Stimulated activated CD4-positive, alpha-beta T cell treated with anti-CD3 and anti-CD28 coated beads, Interleukin-1b, Interleukin-23, amount 100 ng/mL, for 1 hour (primary cell): ENCODE measurements at places on chromosomes 2 and 18.

DNA sequence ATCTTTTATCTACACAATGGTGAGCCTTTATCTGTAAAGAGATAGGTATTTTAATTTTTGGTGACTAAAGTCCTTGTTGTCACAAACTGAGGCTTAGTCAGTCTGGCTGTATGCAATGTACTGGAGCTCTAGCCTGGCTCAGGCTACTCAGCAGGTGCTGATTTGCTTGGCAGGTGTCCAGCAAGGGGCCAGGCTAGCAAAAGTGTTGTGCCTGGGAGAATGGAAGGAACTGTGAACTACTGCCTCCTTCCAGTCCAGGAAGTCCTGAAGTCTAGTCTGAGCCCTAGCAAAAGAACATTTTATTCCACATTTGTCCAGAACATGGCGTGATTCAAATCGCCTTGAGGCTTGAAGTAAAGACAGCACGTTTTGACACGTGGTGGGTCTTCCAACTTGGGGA is 260.5 kb downstream of the CCDC85A start:
- DNase-seq, result no peak

- no peak for DNase-seq
Measured at GRCh38 chr2:193276069-193276468, 1081.3 kb upstream of the TMEFF2 start.

- DNase-seq, result no peak
Measured at GRCh38 chr2:21607572-21607971, 483.8 kb downstream of the TDRD15 start.

- DNase-seq, result no peak
Measured at GRCh38 chr18:79634593-79635426, 44.8 kb upstream of the CTDP1 start.

- DNase-seq, result no peak
Measured at GRCh38 chr2:39981883-39982311, 202.8 kb upstream of the THUMPD2 start.

DNA sequence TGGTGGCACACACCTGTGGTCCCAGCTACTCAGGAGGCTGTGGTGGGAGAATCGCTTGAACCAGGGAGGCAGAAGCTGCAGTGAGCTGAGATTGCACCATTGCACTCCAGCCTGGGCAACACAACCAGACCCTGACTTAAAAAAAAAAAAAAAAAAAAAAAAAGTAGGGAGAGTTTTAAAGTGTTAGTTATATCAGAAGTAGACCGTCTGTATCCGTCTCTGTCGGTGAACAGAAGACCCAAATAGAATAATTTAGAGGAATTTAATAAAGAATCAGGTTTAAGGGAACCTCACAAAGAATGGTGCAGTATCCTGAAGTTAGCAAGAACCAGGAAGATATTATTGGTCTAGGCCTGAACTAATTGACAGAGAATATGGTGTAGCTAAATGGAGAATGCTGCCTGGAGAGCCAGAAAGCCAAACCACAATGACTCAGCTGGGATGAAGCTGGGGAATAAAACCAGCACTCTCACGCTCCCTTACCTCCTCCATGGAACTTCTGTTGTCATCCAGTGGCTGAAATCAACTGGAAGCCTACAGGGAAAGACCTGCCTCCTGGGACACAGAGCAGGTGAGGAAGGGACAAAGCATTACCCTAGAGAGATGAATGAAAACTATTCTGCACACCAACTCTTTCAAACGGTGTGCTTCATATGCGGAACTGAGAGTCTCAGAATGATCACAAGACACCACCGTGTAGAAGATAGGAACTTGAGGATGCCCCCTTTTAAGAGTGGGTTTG is 39.1 kb upstream of the PLEKHM3 start:
- no peak for DNase-seq

DNA sequence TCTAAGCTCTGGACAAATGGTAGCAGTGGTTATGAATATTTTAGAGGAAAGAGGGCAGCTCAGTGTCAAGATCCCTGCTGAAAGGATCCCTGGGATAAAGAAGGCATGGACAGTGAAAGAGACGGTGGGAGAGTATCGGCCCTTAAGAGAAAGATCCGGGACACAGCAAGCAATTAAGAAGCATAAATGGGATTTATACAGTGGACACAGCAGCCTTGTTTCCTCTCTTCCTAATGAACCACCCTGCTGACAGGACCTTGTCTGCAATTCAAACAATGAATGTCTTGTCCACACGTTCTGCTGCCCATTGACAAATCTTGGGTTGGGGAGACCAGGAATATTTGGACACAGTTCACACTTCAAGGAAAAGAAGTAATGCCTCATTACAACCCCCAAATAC is 16.5 kb downstream of the CPLX4 start:
- DNase-seq, result no peak

GRCh38 chr18:47737198-47737830 is 193.1 kb downstream of the SMAD2 start:
- DNase-seq, result no peak
